Activated naive CD8-positive, alpha-beta T cell treated with anti-CD3 and anti-CD28 coated beads for 36 hours (primary cell): ENCODE measurements at places on chromosomes 12 and 14.

DNA sequence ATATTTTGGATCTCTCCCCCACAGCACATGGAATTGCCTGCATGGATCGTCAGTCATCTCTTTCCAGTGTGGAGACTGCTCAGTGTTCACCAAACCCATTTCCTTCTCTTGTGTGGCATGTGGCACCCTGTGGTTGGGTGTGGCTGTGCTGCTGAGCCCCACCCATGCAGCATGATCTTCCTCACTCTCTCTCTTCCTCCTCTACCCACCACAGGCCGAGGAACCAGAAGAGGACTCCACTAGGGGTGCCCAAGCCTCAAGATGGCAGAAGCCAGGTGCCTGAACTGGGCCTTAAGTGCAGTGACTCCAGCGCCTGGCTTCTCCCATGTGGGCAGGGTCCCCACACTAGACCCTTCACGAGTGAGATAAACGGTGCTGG lies 66.8 kb upstream of the GPR68 start:
- DNase-seq, result peak; percentile 35

DNA sequence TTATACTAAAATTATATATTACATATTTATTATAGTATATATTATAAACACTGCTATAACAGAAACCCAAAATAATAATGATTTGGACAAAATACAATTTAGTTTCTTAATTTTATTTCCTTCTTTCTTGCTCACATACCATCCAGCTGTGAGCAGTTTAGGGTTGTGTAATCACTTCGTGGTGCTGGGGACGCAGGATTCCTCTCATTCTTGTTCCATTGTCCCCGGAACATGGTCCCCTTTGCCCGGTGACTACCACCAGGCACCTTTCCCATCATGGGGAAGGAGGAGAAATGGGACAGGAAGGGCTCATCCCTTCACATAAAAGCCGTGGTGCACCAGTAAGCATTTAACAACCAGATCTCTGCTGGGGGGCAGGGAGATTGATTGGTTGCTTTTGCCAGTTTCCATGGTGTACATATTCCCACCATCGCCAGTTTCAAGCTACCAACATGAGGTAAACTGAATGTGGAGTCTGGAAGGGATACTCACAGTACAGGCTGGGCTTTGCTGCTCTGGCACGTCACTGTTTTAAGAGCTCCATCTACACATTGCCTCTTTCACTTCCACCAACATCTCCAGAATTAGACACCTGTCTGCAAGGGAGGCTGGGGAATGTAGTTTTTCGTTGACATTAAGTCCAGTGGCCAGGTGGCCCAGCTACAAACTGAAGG lies 191.5 kb downstream of the TMEM132C start:
- no peak for DNase-seq

DNA sequence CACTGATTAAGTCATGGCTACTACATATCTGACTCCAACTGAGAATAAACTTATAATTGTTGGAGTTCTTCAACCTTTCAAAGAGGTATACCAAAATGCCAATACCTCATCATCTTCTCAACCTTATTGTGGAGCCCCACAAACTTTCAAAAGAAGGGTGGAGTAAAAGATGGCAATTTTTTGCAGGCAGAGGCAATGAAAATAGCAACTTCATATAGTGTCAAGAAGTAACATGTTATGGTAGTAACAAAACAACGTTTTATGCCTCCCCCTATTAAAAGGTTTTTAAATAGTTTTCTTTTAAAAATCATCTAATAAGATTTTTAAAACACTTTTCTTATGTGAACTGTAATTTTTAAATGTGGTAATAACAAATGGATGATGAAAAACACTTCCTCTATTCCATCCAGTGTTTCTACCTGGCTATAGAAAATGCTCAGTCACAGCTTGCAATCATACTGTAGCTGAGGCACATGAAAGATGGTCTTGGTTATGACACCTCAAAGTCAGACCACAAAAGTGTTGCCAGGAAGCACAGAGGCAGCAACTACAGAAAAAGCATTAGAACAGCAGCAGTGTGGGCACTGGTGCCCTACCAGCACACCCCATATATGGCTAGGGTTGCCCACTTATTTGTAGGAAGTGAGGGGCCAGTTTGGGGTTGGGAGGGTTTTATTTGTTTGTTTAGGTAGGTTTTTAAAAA lies 7.0 kb downstream of the PPP1R12A start:
- DNase-seq, result peak; percentile 33

DNA sequence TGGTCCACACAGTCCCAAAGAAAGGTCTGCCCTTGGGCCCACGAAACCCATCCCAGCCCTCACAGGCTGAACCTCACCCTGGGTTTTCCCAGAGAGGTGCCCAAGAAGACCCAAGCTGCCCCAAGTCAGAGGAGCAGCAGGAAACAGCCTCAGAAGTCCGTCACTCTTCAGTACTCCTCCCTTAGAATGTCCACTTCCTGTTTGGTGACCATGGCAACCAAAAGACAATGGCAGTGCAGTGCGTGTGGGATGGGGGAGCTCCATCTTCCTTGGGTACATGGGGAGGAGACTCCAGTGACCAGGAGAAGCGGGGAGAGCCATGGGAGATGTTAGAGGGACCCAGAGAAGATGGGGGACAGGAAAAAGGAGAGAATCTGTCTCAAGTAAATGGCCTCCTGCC lies 11.3 kb downstream of the SELPLG start:
- no peak for DNase-seq

GRCh38 chr14:75236467-75236866 lies 42.2 kb upstream of the FOS start:
- DNase-seq, result no peak

- no peak for DNase-seq
Measured at GRCh38 chr14:24362241-24362960, 5.6 kb upstream of the NFATC4 start.

- no peak for DNase-seq
Measured at GRCh38 chr14:91778217-91778616, 46.3 kb upstream of the CATSPERB start.

GRCh38 chr12:26014085-26014484 lies 55.6 kb downstream of the RASSF8 start:
- no peak for DNase-seq

GRCh38 chr14:101838476-101838875 lies 77.0 kb downstream of the PPP2R5C start:
- DNase-seq, result no peak

- no peak for DNase-seq
Measured at GRCh38 chr12:15831315-15831978, 42.3 kb upstream of the EPS8 start.

DNA sequence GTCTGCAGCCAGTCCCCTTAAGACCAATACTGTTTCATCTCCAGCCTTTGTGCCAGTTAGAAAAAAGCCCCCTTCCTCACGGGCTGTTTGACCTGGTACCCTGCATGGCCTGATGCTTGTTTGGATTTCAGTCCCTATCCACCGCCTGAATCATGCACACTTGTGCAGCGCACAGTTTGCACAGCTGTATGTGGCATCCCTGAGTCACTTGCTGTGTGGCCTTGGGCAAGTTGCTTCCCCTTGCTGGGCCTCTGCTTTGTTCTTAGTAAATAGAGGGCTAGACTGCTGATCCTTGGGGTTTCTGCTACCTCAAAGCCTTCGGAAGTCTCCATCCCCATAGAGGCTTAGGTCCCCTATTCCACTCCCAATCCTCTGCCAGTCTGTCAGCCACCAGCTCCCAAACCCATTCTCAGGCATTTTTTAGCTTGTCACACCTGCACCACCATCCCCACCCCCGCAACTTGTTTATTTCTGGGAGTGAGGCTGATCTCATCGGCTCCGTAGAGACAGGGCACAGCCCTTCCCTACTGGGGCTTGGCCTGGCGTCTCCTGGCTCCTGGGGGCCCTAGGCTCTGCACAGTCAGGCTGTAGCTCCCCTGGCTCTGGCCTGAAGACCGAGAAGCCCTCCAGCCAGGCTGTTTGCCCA lies 8.8 kb downstream of the KRT80 start:
- DNase-seq, result no peak

DNA sequence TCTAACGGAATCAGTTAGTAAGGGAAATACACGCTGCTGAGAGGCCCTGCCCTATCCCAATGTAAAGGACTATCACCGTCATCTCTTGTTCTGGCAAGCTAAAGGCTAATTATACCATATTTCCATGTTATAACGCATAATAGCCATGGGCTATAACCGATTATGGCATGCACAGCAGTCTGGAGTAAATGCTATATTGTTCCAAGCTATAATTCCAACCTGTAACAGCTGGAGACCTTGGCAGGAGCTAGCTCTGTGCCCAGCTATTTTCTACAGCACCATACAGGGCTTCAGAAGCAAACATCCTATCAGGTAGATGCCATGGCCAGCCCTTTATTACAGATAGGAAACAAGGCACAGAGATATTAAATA lies 26.3 kb downstream of the SYNE3 start:
- DNase-seq, result no peak

DNA sequence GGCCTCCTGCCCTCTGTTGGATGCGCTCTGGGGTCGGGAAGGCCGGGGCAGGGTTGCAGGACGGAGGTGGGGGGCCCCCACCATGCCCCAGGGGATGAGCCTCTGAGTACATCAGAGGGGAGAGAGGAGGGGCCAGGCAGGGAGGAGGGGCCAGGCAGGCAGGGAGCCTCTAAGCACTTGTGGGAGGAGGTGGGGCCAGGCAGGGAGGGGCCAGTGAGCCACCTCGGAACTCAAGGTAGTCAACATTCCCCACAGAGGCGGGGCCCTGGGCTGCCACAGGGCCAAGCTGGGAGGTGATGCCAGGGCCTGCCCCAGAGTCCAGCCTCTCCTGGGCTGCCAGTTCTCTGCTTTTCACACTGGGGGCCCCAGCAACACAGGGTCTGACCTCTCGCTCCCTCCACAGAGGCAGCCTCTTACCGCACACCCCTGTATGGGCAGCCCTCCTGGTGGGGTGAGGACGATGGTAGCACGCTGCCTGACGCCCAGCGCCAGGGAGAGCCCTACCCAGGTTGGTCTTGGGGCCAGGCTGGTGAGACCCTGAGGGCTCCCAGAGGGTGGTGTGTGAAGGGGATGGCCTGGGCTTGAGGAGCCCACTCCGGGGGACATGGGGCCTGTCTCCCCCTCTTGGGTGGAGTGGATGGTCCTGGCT lies 17.4 kb downstream of the CEP170B start:
- peak; percentile 46 for DNase-seq

DNA sequence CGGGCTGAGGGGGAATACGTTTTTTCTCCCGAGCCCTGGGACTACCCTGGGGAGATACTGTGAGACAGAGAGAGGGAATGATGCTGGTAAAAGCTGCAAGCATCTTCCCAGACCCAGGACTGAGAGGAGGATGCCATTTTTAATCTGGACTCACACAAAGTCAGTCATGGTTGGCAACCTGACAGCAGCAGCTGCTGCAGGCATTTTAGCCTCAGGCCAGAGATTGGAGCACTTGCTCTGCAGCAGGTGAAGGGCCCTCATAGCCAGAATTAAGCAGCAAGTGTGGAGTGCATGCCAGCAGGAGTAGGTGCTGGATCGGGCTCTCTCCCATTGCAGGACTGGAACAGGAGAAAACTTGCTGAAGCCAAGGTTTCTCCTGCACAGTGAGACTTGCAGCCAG lies 361.1 kb upstream of the CLEC14A start:
- no peak for DNase-seq

DNA sequence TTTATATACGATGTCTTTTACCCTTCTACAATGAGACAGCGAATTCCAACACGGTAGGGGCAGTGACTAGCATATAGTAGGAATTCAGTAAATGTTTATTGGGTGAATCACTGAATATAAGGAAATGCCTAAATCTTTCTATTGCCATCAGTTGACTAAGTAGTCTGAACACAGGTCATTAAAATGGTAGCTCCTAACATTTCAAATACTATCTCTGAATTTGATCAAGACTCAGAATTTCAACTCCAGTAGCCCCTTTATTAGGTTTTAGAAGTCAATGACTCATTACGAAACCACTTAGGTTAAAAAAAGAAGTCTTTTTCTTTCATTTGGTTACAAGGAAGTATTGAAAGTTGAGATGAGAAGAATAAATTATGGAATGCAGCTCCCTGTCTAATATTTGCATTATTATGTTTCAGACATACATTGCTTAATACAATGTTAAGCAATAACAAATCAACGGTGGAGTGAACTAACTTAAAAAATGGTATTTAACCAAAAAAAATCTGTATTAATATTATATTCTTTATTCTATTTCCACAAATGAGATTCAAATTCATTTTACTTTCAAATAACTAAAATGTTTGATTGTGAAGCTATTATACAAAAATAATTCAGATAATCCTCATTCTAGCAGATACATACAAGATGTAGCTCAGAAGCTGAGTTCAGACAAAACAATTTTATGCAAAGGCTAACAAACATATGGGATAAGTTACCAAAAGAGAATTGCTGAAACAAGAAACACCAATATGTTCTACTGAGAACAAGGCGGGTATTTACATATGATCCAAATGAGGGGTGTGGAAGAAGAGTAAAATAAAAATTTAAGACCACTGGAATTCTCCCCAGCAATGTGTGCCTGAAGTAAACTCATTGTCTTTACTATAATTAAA lies 302.7 kb downstream of the CEP128 start:
- no peak for DNase-seq

DNA sequence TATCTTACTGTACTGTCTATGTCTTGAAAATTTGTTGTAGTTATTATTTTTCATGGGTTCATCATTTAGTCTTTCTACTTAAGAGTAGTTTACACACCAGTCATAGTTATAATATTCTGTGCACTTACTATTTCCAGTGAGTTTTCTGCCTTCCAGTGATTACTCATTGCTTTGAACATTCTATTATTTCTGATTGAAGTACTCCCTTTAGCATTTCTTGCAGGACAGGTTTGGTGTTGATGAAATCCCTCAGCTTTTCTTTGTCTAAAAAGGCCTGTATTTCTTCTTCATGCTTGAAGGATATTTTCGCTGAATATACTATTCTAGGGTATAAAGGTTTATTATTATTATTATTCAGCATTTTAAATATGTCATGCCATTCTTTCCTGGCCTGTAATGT lies 66.8 kb downstream of the TSPAN8 start:
- no peak for DNase-seq

- no peak for DNase-seq
Measured at GRCh38 chr12:93127107-93127560, 198.0 kb upstream of the EEA1 start.

GRCh38 chr12:26471560-26471959 lies 276.2 kb downstream of the SSPN start:
- no peak for DNase-seq

GRCh38 chr12:107429006-107429705 lies 256.4 kb upstream of the PWP1 start:
- DNase-seq, result no peak

DNA sequence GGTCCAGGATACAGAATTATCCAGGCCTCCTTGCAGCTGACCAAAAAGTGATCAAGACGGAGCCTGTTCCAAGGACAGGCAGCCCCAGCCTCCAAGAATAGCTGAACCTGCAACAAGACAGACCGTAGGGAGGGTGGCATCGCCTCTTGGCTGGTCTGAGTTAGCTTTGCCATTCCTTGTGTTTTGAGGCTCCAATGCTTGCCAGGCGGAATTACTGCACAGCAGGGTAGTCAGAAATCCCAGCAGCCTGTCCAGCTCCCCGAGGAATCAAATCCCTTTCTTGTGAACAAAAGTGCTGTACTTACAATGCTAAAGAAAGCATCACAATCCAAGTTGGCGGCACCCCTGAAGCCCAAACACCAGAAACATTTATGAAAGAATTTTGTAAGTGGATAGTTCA lies 246.9 kb downstream of the TMEM132C start:
- DNase-seq, result no peak
